Stimulated activated naive B cell treated with anti-CD40 and anti-IgM and Interleukin-4, amounts not matched to agents 10 μg/mL and 1 μg/mL and 100 μg/mL, for 72 hours (primary cell): ENCODE measurements at places on chromosomes 2 and 18.
A peak's percentile ranks its signal among the peaks of the same experiment; 100 is the strongest.

DNA sequence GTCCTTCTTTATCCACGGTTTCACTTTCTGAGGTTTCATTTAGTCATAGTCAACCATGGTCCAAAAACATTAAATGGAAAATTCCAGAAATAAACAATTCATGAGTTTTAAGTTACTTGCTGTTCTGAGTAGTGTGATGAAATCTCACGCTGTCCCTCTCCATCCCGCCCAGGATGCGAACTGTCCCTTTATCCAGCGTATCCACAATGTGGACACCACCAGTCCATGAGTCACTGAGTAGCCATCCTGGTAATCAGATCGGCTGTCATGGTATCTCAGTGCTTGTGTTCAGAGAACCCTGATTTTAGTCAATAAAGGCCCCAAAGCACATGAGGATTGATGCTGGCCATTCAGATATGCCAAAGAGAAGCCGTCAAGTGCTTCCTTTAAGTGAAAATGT, 3.7 kb downstream of the SP140L start:
- no peak for DNase-seq

DNA sequence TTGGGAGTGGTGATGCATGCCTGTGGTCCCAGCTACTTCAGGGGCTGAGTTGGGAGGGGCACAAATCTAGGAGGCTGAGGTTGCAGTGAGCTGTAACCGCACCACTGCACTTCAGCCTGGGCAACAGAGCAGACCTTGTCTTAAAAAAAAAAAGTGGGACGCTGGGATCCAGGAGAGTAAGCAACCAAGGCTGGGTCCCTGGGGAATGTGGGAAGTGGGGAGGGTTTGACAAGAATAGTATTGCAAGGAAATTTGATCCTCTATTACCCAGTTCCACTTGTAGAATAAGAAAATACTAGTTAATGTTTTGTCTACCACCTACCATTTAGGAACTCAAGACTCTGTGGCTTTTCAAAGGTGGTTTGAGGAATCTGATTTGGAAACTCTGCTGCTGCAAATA, 21.1 kb upstream of the DYTN start:
- DNase-seq = no peak

- DNase-seq = no peak
These were observed 176.9 kb upstream of the MC4R start for GRCh38 chr18:60549338-60549960.

DNA sequence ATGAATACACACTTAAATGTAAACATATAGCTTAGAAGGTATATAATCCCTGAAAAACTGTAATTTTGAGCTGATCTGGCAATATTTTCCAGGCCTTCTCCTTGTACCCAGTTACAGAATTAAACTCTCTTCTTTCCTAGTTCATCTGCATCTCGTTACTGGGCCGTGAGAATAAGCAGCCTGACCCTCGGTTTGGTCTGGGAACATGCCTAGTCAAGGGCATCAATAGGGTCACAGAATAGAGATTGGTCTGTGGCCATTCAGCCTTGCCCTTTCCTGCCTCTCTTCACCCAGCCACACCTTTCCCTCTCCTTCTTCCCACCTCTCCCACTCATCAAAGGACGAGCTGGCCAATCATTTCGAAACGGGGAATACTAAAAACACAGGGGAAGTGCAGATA, 27.3 kb downstream of the SULT1C2 start:
- DNase-seq = no peak

DNA sequence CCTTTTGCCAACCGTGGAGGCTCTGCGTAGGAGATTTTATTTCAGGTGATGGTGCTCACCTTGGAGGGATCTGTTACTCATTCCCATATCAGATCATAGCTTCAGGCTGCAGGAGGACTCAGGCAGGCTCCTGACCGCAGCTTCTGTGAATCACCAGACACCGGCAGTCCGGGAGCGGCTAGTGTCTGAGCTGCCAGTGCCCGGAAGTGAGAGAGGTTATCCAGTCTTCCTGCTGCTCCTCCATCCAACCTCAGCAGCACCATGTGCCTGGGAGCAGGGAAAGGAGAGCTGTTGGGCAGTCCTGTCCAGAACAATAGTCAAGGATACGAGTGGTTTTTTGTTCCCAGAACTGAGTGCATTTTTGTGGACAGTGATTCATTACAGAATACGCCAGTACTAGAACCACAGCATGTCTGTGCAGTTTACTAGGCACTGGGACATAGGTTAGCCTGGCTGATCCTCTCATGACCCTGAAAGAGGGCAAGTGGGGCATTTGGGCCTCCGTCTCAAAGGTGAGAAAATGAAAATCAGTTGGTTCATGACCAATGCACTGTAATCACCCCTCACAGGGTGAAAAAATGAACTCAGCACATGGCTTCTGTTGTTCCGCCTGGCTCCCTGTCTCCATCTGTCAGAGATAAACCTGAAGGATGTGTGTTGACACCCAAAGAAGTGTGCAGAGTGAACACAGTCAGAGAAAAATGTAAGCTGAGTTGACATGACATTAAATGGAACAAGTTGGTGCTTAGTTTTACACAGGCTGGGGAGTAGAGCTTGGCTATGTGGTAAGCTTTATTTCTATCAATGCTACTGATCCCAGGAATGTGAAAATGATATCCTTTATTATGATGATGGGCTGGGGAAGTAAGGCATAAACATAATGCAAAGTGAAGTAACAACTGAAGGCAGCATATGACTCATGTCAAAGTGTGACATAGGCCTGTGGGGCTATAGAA, 12.2 kb downstream of the FHOD3 start:
- no peak for DNase-seq

DNA sequence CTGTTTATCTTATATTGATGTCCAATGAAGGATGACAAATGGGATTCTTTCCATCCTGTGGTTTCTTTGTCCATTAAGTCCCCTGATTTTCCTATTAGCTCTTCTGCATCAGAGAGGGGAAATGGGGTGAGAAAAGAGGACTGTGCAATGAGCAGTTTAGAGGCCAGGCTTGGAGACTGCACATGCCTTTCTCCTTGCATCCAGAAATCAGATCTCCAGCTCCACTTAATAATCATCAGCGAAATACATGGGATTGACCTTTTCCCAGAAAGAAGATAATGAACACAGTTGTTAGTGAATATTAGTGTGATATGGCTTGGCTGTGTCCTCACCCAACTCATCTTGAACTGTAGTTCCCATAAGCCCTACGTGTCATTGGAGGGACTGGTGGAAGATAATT, 697.4 kb downstream of the CBLN2 start:
- DNase-seq = no peak

DNA sequence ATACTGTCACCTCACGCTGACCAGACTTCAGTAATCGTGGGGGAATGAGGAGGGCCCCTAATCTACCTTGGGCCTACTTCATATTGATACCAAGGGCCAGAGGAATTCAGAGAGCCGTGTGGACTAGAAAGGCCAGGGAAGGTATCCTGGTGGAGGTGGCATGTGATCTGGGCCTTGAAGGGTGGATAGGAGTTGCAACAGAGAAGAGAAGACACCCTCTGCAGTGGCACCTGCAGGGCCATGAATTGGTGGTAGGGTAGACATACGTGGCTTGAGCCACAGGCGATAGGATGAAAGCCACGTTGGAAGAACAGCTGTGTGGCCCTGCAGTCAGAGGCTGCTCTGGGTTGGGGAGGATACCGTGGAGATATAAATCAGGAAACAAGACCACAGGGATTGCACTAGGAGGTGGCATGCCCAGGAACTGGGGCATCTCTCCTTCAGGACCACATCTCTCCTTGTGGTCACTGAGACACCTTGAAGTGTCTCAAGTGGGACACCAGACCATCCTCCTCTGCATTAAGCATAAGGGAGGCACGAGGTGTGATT, 141.4 kb downstream of the CYP26B1 start:
- no peak for DNase-seq

- no peak for DNase-seq
These were observed 52.3 kb downstream of the DIS3L2 start for GRCh38 chr2:232013701-232014353.

- DNase-seq = no peak
These were observed 57.0 kb downstream of the STEAP3 start for GRCh38 chr2:119280680-119281079.

GRCh38 chr2:85992611-85993010, 103.8 kb upstream of the ST3GAL5 start:
- DNase-seq = no peak

GRCh38 chr2:7203056-7203467, 285.9 kb downstream of the RNF144A start:
- DNase-seq = peak; percentile 7

DNA sequence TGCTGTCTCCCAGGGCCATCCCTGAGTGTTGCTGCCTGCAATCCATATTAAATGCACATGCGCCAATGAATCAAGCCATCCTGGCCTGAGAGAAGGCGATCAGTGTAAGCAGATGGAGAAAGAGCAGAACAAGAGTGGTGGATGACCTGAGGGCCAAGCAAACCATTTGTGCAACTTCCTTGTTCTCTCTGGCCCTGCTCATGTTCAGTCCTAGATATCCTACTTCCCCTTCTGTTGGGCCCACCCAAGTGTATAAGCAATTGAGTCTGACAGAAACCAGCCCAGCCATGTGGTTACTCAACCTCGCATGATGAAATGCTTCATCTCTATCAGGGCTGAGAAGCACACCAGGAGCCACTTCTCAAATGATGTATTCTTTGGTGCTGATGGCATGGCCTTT, 383.1 kb upstream of the ID2 start:
- DNase-seq = peak; percentile 43

DNA sequence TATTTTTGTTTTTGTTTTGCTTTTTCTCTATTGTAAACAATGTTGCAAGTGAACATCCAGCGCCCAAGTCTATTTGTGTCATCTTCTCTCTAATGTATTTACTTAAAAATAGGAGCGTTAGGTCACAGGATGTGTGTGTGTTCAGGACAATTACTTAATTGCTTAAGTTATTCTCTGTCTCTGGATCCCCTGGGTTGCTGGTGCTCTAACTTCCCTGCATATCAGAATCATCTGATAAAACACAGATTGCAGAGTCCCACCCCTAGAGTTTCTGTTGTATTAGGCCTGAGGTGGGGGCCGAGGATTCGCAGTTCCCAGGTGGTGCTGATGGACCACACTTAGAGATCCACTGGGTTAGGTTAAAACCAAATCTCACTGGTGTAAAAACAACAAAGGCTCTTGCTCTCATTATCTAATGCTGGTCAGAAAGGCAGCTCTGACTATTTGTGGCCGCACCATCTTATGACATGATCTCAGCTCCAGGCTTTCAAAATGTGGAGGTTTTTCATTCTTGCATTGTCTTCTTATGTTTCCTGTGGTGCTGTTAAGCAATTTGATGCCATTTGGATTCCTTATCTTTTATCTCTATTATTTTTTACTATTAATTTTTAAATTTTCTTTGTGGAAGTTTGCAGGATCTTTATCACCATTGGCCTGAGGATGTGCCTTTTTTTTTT, 87.7 kb downstream of the CLIP4 start:
- no peak for DNase-seq

DNA sequence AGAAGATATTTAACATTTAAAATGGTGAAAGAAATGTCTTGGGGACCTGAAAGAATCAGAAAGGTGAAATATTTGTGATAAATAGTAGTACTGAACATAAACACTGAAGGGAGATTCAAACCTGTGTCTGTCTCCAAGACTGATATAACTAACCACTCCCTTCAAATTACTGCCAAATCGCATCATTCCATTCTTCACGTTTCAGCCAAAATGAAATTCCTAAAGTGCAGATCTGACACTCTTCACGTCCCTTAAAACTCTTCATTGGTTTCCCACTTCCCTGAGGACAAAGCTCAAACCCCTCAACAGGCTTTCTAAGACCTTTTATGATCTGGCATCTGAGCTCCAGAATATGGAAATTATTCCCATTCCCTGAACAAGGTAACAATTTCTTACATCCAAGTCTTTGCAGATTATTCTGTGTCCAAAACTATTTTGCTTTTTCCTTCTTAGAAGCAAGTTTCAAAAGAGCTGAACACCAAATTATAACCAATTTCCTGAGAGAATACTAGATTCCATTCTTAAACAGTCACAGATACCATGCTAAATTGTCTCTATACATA, 18.9 kb downstream of the SLC8A1 start:
- DNase-seq = no peak

GRCh38 chr2:37843556-37843955, 81.5 kb upstream of the RMDN2 start:
- DNase-seq = no peak

- peak; percentile 16 for DNase-seq
These were observed 44.2 kb upstream of the DSC1 start for GRCh38 chr18:31206787-31207381.

GRCh38 chr2:215692387-215693079, 256.7 kb upstream of the FN1 start:
- no peak for DNase-seq

DNA sequence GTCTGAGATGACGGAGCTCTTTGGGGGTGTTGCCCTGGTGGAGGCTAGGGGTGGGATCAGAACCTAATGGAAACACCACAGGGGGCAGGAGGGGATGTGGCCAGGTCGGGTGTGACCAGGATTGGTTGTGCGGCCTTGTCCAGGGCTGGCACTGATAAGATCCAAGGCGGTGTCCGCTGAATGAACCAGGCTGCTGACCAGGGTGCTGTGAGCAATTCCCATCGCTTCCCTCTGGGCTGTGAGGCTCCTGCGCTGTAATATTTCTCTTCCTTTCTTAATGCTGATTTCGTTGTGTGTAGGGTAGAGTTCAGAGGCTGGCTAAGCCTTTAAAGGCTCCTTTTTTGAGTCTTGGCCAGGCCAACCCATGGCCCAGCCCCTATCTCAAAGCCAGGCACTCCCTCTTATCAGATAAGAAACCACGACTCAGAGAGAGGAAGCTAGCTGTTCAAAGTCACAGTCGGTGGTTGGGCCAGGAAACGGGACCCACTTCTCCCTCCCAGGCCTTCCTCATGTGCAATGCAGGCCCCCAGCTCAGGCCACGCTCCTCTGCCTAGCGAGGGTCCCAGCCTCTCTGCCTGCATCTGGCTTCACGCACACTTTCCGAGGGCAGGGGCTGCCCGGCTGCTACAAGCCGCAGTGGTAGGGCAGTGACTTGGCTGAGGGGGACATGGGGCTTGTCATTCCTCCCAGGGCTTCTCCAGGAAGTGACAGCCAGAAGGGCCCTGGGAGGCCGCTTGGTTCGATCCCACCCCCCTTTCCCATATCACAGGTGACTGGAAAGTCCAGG, 26.0 kb upstream of the FOSL2 start:
- DNase-seq = no peak

GRCh38 chr2:9284521-9285297, 78.1 kb downstream of the ASAP2 start:
- no peak for DNase-seq

GRCh38 chr2:96847586-96847985, 3.8 kb upstream of the ANKRD23 start:
- DNase-seq = no peak

DNA sequence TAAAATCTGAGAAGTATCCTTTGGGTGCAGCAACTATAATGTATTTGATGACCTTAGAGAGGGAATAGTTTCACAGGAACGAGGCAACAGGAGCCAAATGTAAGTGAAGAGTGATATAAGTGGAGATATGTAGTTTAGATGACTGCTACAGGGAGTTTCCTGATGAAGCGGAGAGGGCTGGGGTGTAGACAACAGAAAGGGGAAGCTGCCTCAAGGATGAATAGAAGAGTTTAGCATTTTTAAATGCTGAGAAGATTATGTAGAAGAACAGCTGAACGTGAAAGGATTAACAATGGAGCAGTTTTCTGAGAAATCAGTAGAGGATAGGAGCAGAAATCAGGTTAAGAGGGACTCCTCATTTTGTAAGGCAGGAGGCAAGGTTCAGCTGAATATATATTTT, 133.3 kb downstream of the LCLAT1 start:
- DNase-seq = no peak
